T-helper 17 cell (primary cell): ENCODE measurements at places on chromosomes 3 and 15. TPM values are rescaled to one million over a fixed set of nuclear protein-coding genes. Genes with fewer than 3 reads are reported as not detected.

- H3K27ac ChIP-seq, result no peak overlapping the region
- peaks cover 13% of the 10 kb centered on the region for H3K27me3 ChIP-seq
- no peak for DNase-seq
- H3K36me3 ChIP-seq, result no peaks in the 10 kb centered on the region
- no peak overlapping the region for H3K4me3 ChIP-seq
These were observed 76.0 kb upstream of the DCBLD2 start for GRCh38 chr3:98977520-98977919.

DNA sequence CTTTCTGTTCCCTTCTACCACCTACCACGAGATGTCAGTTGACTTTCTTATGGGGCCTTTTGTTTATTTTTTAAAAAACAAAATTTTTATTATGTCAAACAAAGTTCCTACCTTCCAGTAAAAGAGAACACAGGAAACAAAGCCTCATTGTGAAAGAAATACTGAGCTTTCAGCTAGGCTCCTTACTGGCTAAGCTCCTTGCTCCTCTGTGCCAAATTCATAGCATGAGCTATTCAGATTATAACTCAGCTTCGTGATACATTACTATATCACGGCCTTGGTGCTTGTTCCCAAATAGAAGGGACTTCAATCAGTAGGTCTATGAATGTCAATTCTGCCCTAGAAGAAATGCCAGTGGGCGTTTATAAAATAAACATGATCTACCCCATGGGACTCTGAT is 145.8 kb upstream of the CHRM5 start:
- H3K4me3 ChIP-seq, result no peak overlapping the region
- DNase-seq, result no peak
- peaks cover 22% of the 10 kb centered on the region for H3K27me3 ChIP-seq
- no peaks in the 10 kb centered on the region for H3K4me1 ChIP-seq
- peaks cover 2% of the 10 kb centered on the region for H3K36me3 ChIP-seq

DNA sequence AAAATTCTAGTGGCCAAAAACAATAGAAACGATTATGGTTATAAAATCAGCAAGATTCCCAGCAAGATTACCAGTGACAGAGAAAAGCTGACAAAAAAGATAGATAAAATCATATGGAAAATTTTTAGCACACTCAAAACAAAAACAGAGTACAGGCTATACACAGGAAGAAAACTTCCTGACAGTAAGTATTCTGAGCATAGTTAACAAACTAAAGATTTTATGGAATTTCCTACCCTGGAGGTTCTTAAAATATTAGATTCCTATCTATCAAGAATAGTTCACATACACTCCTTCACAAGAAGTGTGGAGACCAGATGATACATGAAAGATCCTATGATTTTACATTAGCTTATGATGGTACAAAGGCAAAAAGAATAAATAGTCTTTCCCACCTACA is 50.8 kb downstream of the ZNF148 start:
- no peak for DNase-seq
- H3K27ac ChIP-seq, result no peak overlapping the region
- no peaks in the 10 kb centered on the region for H3K4me1 ChIP-seq
- no peaks in the 10 kb centered on the region for H3K27me3 ChIP-seq
- H3K4me3 ChIP-seq, result no peak overlapping the region

MCF2L2 gene
- 25.7 TPM for total RNA-seq

- H3K4me1 ChIP-seq, result peaks cover 3% of the 10 kb centered on the region
- no peak for DNase-seq
- H3K27ac ChIP-seq, result no peak within 1 kb of the TSS
- H3K4me3 ChIP-seq, result peak within 1 kb of the TSS; percentile 25
These were observed at the start of gene FGF12 for GRCh38 chr3:192727032-192727847. TSS of gene FGF12 (minus strand) at chr3:192727541.

GRCh38 chr3:58241306-58242044 is 3.9 kb downstream of the ABHD6 start:
- H3K27ac ChIP-seq, result no peak overlapping the region
- peaks cover 1% of the 10 kb centered on the region for H3K27me3 ChIP-seq
- H3K4me1 ChIP-seq, result peaks cover 12% of the 10 kb centered on the region
- no peak overlapping the region for H3K4me3 ChIP-seq
- no peak for DNase-seq

MYD88 gene
- total RNA-seq, result 45.5 TPM

CHDH gene
- total RNA-seq, result 0.50 TPM

DNA sequence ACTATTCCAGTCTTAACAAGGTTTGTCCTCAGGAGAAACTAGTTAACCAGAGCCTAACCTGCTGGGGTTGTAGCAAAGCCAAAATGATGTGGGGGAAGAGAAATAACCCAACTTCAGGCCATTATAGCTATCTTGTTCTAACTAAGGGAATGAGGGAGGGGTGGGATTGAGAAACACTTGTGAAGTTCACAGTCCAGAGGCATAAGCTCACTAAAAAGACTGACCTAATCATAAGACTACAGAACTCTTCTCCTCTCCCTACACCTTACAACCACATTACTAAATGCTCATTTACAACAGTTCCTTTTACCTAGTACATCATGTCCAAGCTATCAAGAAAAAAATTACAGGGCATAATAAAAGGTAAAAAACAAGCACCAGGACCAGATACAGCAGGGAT is 52.8 kb downstream of the UBE3A start:
- H3K27ac ChIP-seq, result no peak overlapping the region
- H3K4me3 ChIP-seq, result no peak overlapping the region
- peaks cover 10% of the 10 kb centered on the region for H3K36me3 ChIP-seq

- peaks cover 3% of the 10 kb centered on the region for H3K36me3 ChIP-seq
- H3K27ac ChIP-seq, result no peak overlapping the region
- H3K4me3 ChIP-seq, result no peak overlapping the region
- peaks cover 29% of the 10 kb centered on the region for H3K27me3 ChIP-seq
- DNase-seq, result no peak
These were observed 12.3 kb upstream of the PGPEP1L start for GRCh38 chr15:99019558-99020540.

GRCh38 chr15:33419701-33420100 is 108.9 kb downstream of the RYR3 start:
- H3K4me1 ChIP-seq, result no peaks in the 10 kb centered on the region
- H3K27me3 ChIP-seq, result peaks cover 58% of the 10 kb centered on the region
- no peaks in the 10 kb centered on the region for H3K36me3 ChIP-seq
- H3K4me3 ChIP-seq, result no peak overlapping the region
